ENCODE measurements at places on chromosomes 13 and 19. TPM values are rescaled to one million over a fixed set of nuclear protein-coding genes. Genes with fewer than 3 reads are reported as not detected.

The RPL18 gene
- 2,344 TPM for polyA plus RNA-seq

The GJB2 gene
- polyA plus RNA-seq = 0.68 TPM

The MAMSTR gene
- 1.5 TPM for polyA plus RNA-seq

The HSPB6 gene
- 42.2 TPM for polyA plus RNA-seq

The C19orf67 gene
- polyA plus RNA-seq = not detected

The P2RY11 gene
- polyA plus RNA-seq = 17.4 TPM

The AMH gene
- polyA plus RNA-seq = 9.5 TPM

The HRC gene
- polyA plus RNA-seq = 0.53 TPM

The DDX49 gene
- 42.2 TPM for polyA plus RNA-seq

The TEX29 gene
- polyA plus RNA-seq = 2.2 TPM
